ENCODE measurements at places on chromosomes 13 and 19.

DNA sequence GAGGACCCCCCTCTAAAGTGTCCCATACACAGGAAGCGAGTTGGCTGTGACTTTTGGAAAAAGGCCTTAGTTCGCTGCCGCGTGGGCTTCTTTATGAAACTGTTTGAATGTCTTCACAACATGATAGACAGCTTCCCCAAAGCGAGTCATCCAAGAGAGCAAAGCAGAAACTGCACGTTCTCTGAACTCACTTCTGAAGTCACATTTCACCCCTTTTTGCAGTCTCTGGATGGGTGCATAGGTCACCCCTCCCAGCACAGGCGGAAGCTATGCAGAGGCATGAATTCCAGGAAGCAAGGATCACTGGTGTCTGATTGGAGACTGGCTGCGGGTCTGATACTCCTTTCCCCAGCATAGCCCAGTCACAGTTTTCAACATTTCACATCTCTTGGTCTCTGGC is 10.6 kb downstream of the GPI start:
- no peak for DNase-seq

- no peak for DNase-seq
Measured at GRCh38 chr19:49585023-49585422, 3.9 kb downstream of the PRRG2 start.

- DNase-seq = no peak
Measured at GRCh38 chr13:113033054-113033850, 64.2 kb downstream of the MCF2L start.

- DNase-seq = no peak
Measured at GRCh38 chr19:5671600-5671999, 8.7 kb downstream of the MICOS13 start.

DNA sequence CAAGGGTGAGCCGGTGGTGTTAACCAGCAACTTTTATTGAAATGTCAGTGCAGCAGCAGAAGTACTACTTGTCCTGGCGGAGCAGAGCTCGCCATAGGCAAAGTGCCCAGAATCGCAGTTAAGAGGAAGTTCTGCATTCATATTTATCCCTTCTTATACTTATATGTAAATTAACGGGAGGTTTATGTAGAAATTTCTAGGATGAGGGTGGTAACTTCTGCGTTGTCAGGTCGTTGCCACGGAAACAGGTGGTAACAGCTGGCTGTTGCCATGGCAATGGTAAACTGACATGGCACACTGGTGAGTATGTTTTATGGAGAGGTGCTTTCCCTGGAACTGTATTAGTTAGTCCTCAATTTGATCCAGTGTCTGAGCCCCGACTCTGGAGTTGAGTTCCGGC is 2494.9 kb upstream of the PCDH20 start:
- no peak for DNase-seq

- no peak for DNase-seq
Measured at GRCh38 chr13:100815476-100816046, 141.0 kb upstream of the TMTC4 start.

GRCh38 chr13:108213946-108214345 is 1.4 kb downstream of the LIG4 start:
- DNase-seq = no peak

DNA sequence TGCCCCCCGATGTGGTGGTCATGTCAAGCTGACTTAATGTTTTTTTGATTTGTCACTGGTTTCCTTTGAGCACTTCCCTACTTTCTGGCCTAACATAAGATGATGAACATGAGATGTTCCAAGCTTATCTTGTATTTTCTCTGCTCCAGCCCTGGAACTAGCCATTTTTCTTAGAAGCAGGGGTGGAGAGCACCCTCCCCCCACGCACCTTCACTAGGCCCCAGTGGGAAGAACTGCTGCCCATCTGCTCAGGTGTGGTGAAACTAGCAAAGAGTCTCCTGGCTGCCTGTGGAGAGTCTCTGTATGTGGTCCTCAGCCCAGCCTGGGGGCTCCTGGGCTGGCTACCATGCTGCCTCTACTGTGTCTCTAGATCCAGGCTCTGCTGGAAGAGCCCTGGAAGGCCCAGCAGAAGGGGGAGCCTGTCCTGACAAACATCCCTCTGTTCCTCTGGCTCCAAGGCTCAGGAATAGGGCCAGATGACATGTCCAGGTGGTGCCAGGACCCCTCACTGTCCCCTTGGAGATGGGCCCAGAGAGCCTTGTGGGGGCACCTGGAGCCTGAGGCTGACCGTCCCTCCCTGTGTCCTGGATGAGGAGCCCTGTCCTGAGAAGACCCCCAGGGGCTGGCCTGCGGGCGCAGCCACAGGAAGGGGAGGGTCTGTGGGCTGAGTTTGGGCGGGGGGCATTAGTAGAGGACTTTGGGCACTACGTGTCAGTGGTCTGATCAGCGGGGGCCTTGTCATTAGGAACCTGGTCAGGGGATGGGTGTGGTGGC is 4.8 kb upstream of the ZNF14 start:
- DNase-seq = no peak

DNA sequence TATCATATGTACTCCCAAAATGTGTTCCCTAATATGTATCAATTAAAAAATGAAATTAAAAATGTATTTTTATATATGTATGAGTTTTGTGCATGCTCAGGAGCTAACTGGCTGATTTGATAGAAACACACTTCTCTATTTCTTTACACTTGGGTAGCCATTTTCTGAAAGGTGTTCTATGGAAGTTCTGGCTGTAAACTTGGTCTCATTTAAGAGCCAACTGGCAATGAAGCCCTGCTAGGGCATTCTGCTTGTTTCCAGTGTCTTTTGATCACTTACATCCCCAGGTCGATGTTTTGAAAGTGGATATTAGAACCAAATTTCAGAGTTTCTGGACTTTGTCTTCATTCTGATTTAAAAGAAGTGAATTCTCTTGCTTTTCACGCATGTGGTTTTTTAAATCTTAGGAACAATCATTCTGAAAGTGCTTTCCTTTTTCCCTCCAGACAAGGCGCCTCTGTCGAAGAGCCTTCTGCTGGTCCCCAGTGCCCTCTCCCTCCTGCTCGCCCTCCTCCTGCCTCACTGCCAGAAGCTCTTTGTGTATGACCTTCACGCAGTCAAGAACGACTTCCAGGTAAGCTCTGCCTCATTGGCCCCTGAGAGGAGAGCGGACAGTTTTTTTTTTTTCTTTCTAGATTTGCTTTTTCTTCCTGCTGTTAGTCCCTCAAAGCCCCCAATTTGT is 20.1 kb downstream of the GPR18 start:
- DNase-seq = peak; percentile 53

DNA sequence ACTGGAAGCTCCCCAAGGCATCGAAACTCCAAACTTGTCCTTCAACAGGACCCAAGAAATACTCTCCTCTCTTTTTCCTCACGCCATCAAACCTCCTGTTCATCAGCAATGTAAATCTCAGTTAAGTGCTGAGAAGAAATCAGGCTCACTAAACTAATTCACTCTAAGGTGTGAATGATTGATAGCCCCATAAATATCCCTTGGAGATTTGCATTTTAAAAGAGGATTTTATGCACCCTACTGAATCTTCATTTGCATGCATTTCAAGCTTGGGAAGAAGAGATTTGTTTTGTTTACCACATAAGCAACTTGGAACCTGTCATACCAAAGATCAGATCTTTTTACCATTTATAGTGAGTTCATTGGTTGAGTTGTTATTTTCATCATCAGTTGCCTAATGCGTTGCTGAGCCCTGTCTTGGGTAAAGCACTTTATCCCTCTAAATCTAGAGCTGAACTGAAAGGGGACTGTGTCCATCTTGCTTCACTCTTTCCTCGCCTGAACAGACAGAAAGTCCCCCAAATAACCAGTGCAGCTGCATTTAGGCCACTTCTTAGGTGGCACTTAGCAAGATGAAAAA is 40.2 kb upstream of the GSX1 start:
- no peak for DNase-seq

DNA sequence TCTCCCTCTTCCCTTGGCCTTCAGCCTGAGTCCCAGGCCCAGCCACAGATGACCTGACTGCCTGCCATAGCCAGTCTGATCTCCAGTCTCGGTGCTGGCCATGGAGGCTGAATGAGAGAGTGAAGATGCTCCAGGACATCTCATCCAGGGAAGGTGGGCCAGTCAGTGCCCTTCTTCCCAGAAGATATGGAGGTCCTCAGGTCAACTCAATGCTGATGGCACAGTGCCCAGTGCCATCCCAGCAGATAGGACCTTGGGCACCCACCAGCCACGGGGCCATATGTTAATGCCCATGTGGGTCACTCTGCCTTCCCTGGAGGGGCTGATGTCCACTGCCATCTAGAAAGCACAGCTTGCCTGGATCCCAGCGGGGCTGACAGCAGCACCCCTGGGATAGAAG is 7.2 kb downstream of the VSTM2B start:
- DNase-seq = no peak

GRCh38 chr13:97114651-97115050 is 107.5 kb upstream of the MBNL2 start:
- no peak for DNase-seq

GRCh38 chr13:27791146-27791900 is 960 bp upstream of the GSX1 start:
- no peak for DNase-seq
